ENCODE measurements at places on chromosomes 1 and 21. TPM values are rescaled to one million over a fixed set of nuclear protein-coding genes. Genes with fewer than 3 reads are reported as not detected.

GRCh38 chr1:215005078-215005477 is 77.5 kb upstream of the KCNK2 start:
- no peak for DNase-seq

Gene EPS8L3
- not detected for total RNA-seq

Gene SLC1A7
- total RNA-seq: not detected

DNA sequence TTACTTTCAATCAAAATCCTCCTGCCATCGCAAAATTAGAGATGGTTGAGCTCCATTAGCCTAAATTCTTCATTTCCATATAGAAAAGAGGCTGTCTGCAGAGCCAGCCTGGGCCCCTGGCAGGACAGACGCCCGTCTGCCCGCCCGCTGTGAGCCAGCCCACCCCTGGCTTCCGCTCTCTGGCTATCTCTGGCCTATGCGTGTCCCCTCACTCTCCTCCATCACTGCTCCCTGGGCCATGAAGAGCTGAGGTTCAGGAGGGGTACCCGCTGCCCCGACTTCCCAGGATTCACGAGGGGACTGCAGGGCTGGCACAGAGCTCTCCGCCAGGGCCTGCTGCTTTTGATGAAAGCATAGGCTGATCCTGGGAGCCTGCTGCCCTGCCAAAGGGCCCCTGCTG is 117.6 kb downstream of the CASZ1 start:
- no peak for DNase-seq

DNA sequence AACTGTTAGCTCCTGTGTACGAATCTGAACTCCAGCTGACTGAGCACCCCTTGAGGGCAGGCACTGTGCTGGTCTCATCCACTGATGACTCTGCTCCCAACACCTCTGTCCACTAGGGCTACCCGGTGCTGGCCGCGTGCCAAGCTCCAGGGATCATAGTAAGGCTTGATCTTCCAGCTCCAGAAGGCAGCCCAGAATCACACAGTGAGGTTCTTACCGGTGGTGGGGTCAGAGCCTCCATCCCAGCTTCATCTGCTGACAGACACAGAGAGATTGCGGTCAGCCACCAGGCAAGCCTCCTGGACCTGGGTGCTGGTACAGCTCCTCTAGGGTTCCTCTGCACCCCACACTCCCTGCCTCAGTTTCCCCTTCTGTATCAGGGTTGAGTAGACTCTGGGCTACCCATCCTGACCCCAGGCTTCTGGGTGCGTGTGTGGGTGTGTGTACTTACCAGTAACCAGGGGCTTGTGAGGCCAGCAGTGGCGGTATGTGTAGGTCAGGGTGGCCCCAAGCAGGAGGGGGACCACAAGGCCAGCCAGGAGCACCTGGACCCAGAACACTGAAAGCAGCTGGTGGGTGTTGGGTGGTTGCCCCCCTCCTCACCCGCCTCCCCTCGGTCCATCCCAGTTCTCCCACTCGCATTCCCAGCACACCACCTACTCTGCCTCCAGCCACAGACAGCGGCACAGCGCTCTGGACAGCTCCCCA is 3.4 kb downstream of the TNFRSF25 start:
- DNase-seq: no peak

DNA sequence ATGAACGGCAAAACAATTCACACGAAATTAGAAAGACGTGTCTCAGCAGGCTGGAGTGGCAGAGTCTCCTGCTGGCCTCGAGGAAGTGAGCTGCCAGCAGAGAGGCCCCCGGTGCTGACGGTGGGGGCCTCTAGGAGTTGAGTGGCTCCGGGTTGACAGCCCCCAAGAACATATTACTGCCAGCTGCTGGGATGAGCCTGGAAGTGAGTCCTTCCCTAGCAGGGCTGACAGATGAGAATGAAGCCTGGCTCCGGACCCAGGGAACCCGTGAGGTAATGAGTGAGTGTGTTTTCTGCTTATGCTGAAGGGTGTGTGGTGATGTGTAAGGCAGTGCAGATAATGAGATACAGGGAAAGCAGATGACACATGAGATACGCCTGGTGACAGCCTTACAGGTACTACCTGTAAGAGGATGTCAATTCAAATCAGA is 23.5 kb upstream of the LRRC47 start:
- DNase-seq: no peak

DNA sequence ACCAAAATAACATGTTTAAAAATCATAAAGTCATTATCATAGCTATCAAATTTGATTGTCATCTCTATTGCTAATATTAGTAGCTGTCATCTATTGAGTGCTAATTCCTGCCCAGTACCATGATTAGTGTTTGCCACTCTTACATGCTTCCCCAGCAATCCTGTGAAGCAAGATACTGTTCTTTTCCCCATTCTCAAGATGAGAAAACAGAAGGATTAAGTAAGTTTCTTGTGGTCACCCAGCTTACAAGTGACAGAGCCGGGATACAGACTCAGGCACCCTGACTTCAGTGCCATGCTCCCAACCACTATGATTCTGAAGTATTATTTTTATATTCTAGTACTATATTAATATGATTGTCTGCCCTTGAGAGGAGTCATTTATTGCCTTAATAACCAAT is 36.5 kb downstream of the LRRC8C start:
- no peak for DNase-seq

- no peak for DNase-seq
Observed at GRCh38 chr1:114302821-114303220, 149.2 kb upstream of the SYT6 start.

- no peak for DNase-seq
Observed at GRCh38 chr1:201578008-201578888, 39.3 kb downstream of the NAV1 start.

- no peak for DNase-seq
Observed at GRCh38 chr1:11061652-11062365, 2.0 kb upstream of the SRM start.

DNA sequence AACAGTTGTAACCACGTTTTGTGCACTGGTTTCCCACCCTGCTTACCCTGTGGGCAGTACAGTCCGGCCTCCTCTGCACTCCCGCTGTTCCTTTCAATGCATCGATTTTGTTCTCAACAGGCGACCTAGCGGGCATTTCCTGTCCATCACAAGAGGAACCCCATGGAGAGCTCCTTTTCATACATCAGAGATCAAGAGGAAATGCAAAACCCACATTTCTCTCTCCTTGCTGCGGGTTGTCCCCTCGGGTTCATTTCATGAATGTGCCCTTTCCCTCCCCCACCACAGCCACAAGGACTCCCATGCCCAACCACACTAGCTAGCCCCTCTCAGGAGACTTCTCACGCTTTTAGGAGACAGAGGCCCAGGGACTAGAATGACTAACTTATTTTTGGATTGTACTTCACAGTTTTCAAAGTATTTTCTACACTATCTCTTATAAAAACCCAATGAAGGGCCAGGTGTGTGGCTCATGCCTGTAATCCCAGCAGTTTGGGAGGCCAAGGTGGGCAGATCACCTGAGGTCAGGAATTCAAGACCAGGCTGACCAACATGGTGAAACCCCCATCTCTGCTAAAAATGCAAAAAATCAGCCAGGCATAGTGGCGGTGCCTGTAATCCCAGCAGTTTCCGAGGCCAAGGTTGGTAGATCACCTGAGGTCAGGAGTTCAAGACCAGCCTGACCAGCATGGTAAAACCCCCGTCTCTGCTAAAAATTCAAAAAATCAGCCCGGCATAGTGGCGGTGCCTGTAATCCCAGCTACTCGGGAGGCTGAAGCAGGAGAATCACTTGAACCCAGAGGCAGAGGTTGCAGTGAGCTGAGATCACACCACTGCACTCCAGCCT is 18.4 kb downstream of the ATP1A4 start:
- no peak for DNase-seq

Gene C1orf167
- total RNA-seq: not detected

Gene KDF1
- not detected for total RNA-seq

Gene TNN
- total RNA-seq: not detected

- DNase-seq: no peak
Observed at GRCh38 chr1:162248854-162249535, 127.7 kb downstream of the SPATA46 start.

- no peak for DNase-seq
Observed at GRCh38 chr1:104125970-104126369, 376.3 kb downstream of the AMY1C start.

GRCh38 chr1:199979071-199979470 is 48.4 kb upstream of the NR5A2 start:
- DNase-seq: no peak

GRCh38 chr1:214525535-214526019 is 25.8 kb downstream of the PTPN14 start:
- no peak for DNase-seq

DNA sequence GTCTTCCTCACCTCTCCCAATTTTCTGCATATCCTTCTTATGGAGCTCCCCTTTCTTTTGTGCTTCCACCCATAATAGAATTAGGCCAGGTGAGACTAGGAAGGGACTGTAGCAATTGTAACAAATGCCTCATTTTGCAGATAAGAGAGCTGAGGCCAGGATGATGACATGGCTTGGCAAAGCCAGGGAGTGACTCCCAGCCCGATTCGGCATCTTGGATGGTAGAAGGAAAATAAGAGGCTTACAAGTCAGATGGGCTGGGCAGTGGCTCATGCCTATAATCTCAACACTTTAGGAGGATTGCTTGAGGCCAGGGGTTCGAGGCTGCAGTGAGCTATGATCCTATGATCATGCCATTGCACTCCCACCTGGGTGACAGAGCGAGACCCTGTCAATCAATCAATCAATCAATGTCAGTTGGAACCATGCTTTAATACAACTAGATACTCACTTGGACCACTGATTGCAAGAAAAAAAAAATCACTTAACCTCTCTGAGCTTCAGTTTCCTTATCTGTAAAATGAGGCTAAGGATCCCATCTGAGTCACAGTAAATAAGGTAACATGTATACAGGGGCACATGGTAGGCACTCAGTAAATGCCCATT is 51.6 kb downstream of the PLEKHA6 start:
- no peak for DNase-seq

DNA sequence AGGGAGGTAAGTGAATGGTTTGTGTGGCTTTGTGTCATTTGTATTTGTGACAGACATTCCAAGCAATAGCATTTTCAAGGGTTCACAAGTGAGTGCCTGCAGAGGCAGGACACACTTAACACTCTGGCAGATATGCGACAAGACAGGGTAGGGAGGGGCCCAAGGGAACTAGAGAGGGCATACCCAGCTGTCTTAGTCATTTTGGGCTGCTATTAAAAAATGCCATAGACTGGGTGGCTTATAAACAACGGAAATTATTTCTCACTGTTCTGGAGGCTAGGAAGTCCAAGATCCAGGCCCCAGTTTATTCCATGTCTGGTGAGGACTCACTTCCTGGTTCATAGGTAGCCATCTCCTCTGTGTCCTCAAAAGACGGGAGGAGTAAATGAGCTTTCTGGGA is 137.4 kb downstream of the FGGY start:
- peak; percentile 47 for DNase-seq

- no peak for DNase-seq
Observed at GRCh38 chr1:246791303-246791918, 67.2 kb downstream of the SCCPDH start.

DNA sequence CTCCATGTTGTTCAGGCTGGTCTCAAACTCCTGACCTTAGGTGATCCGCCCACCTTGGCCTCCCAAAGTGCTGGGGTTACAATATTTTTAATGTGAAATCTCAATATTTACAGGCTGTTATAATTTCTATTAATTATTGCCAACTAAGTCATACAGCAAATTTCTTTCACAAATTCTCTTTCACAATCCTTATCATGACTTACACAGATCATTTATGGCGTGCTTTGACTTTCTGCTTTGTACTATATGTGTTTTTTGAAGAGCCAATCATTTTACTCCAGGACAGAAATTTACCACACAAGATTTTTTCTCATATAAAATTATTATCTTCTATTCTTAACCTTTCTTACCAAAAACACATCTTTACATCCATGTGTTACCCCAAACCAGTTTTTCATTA is 1729.9 kb downstream of the NCAM2 start:
- no peak for DNase-seq

Gene RORC
- total RNA-seq: 1.3 TPM

Gene LRRC52
- total RNA-seq: not detected

Gene FAM43B
- not detected for total RNA-seq

Gene CACNA1S
- not detected for total RNA-seq

DNA sequence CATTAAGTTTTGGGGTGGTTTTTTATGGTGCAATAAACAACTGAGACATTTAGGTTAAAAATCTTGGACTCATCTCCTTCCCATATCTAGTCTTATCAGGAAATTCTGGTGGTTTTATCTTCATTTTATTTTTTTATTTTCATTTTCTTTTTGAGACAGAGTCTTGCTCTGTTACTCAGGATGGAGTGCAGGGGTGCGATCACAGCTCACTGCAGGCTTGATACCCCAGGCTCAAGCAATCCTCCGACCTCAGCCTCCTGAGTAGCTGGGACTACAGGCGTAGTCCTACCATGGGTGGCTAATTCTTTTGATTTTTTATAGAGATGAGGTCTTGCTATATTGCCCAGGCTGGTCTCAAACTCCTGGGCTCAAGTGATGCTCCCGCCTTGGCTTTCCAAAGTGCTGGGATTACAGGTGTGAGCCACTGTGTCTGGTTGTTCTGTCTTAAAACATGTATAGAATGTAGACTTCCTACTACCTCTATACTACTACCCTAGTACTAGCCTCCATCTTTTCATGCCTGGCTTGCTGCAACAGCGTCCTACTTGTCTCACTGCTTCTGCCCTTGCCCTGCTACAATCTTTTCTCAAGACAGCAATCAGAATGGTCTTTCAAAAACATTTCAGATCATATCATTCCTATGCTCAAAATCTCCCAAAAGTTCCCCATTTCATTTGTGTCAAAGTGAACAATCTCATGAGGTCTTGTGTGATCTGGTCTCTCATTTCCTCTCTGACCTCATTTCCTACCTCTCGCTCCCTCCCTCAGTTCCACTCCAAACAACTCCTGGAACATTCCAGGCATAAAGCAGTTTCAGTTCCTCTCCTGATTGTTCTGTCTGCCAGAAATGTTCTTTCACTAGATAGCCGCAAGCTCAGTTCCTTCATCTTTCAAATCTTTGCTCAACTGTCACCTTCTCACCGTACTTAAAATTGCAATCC is 5.9 kb upstream of the FCGR2A start:
- DNase-seq: no peak

Gene TAL1
- not detected for total RNA-seq

Gene S100A6
- total RNA-seq: 174 TPM

- no peak for DNase-seq
Observed at GRCh38 chr1:17118268-17118667, 983 bp downstream of the PADI2 start.

Gene C1orf53
- 1.3 TPM for total RNA-seq

DNA sequence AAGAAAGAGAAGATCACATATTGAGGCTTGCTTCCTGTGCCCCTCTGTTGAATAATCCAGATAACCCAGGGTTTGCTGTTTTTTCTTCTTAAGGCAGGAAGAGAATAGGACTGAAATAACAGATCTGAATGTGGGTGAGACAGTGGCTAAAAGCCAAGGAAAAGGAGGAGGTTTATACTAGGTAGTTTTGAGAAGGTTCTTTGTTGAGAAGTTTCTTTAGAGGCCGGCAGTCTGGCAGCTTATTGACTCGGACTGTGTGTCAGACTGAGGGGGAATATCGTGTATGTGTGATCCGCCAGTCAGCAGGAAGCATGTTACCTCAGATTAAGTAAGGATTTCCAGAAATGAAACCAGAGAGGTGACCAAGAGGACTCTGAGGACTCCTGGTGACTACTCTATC is 119.8 kb downstream of the PLA2G4A start:
- no peak for DNase-seq

Gene TFF1
- total RNA-seq: not detected

- DNase-seq: no peak
Observed at GRCh38 chr1:206455666-206456344, 14.5 kb upstream of the IKBKE start.

GRCh38 chr1:77560741-77561140 is 121.7 kb downstream of the ZZZ3 start:
- DNase-seq: no peak

Gene VHLL
- total RNA-seq: 0.54 TPM

Gene B3GALT2
- 0.05 TPM for total RNA-seq
